ENCODE measurements at places on chromosomes 5 and 9. TPM values are rescaled to one million over a fixed set of nuclear protein-coding genes. Genes with fewer than 3 reads are reported as not detected.

- H3K4me3 ChIP-seq = no peak overlapping the region
- H3K27ac ChIP-seq = no peak overlapping the region
- H3K36me3 ChIP-seq = no peaks in the 10 kb centered on the region
- no peak for DNase-seq
- H3K4me1 ChIP-seq = peaks cover 2% of the 10 kb centered on the region
These were observed 161.5 kb upstream of the NR4A3 start for GRCh38 chr9:99660191-99660636.

GRCh38 chr5:757931-758697 is 26.4 kb downstream of the ZDHHC11B start:
- no peaks in the 10 kb centered on the region for H3K36me3 ChIP-seq
- H3K27me3 ChIP-seq = no peaks in the 10 kb centered on the region
- peaks cover 7% of the 10 kb centered on the region for H3K4me1 ChIP-seq
- peak; percentile 18 for DNase-seq

DNA sequence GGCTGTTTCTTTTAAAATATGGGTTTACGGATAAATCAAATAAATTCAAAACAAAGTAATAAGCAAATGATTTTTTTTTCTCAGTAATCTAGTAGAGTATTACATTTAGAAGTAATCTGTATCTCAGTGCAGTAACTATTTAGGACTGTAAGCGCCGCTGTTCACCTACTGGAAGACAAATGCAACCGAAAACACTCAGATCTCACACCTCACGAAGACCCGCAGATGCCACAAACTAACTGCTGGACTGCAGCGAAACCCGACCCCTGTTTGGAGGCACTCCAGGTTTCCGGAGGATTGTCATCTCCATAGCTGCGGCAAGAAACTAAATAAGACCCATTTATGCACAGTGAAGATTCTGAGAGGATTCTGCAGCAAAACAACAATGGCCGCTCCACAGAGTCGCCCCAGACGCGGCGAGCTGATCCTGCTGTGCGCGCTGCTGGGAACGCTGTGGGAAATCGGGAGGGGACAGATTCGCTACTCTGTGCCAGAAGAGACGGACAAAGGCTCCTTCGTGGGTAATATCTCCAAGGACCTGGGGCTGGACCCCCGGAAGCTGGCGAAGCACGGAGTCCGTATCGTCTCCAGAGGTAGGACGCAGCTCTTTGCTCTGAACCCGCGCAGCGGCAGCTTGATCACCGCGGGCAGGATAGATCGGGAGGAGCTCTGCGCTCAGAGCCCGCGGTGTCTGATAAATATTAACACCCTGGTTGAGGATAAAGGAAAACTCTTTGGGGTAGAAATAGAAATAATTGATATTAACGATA is at the start of gene PCDHGA8:
Gene PCDHGA8 (plus strand): TSS at position 205 of the 770 bp plus-strand sequence. CDS start 181 bp downstream, at position 386.
- peaks cover 24% of the 10 kb centered on the region for H3K36me3 ChIP-seq
- H3K27ac ChIP-seq = no peak within 1 kb of the TSS
- H3K4me3 ChIP-seq = no peak within 1 kb of the TSS
- DNase-seq = no peak
- peaks cover 82% of the 10 kb centered on the region for H3K27me3 ChIP-seq

DNA sequence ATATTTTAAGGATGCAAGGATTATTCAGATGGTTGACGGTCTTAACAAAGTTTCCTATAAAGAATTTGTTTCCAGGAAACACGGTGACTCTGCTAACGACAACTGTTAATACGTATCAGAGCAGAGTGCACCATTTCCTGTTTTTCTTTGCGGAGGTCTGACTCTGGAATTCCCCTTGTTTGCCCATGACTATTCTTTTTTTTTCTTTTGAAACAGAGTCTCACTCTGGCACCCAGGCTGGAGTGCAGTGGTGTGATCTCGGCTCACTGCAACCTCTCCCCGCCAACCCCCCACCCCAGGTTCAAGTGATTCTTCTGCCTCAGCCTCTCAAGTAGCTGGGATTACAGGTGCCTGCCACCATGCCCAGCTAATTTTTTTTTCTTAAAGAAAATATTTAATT is 115.9 kb downstream of the CDC42SE2 start:
- H3K4me3 ChIP-seq = peak overlapping the region; percentile 62
- peak overlapping the region; percentile 93 for H3K27ac ChIP-seq
- peak; percentile 68 for DNase-seq
- peaks cover 56% of the 10 kb centered on the region for H3K36me3 ChIP-seq

ARL14EPL gene
- not detected for total RNA-seq

Measured in activated naive CD8-positive, alpha-beta T cell treated with anti-CD3 and anti-CD28 coated beads for 36 hours (primary cell).